AG09309 (cell line): ENCODE measurements at places on chromosomes 7 and 10.

- no peak for DNase-seq
Measured at GRCh38 chr10:87066865-87067264, 27.8 kb downstream of the GLUD1 start.

DNA sequence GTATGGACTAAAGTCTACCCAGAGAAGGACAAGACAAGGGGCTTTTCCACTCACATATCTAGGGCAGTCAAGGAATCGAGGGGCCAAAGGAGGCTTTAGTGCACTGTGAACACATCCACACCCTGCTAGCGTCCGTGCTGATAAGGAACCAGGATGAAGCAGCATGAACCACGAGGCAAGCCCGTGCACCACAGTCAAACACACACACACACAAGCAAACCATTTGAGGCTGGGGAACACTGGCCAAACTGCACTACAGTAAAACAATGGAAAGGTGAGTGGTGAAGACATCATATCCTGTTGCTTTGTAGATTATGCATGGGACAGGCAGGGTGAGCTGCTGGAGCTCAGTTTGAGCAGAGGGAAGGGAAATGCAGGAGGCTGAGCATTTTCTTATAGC lies 177.4 kb upstream of the CDCA7L start:
- DNase-seq: no peak

DNA sequence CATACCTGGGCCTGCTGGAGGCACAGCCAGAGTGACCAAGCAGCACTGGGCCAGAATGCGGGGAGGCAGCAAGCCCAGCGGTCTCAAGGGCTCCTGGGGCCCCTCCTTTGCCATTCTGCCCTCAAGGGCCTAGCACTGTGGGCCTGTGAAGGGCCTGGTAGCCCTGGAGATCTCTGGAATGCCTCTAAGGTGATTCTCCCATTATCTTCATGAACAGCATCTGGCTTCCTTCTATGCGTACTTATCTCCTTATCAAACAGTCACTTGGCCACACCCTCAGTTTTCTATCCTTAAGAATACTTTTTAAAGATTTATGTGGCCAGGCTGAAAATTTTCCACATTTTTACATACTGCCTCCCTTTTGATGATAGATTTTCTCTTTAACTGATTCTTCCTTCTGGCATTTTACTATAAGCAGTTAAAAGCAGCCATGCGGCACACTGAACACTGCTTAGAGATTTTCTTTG lies 67.5 kb upstream of the CCNY start:
- no peak for DNase-seq

- DNase-seq: no peak
Measured at GRCh38 chr7:16951483-16952080, 69.8 kb upstream of the AGR3 start.

DNA sequence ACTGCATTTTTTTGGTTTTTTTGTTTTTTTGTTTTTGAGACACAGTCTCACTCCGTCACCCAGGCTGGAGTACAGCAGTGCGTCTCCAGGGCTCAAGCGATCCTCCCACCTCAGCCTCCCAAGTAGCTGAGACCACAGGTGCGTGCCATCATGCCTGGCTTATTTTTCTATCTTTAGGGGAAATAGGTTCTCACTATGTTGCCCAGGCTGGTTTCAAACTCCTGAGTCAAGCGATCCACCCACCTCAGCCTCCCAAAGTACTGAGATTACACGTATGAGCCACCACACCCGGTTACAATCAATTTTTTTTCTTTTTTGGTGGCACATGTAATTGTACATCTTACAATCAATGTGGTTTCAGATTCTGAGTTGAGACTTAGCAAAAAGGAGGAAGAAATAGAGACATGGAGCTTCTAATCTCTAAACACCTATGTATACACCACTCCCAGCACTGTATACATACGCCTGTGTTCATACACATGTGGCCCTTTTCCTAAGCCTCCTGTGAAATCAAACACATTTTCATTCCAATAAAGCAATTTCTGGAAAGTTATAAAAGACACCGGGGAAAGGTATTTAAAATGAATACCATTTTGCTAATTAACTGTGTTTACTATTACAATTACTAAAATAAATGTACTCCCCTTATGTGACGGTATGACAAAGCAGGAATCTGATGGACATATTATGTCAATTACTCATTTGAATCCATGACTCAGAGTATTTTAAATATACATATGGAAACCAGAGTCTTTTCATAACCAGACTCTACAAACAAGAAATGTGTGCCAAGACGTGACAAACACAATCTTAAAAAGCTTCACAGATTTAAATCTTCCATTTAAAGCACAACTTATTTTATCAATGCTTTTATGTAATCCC lies 40.9 kb downstream of the SMURF1 start:
- no peak for DNase-seq

GRCh38 chr10:1762076-1762475 lies 24.8 kb upstream of the ADARB2 start:
- no peak for DNase-seq

DNA sequence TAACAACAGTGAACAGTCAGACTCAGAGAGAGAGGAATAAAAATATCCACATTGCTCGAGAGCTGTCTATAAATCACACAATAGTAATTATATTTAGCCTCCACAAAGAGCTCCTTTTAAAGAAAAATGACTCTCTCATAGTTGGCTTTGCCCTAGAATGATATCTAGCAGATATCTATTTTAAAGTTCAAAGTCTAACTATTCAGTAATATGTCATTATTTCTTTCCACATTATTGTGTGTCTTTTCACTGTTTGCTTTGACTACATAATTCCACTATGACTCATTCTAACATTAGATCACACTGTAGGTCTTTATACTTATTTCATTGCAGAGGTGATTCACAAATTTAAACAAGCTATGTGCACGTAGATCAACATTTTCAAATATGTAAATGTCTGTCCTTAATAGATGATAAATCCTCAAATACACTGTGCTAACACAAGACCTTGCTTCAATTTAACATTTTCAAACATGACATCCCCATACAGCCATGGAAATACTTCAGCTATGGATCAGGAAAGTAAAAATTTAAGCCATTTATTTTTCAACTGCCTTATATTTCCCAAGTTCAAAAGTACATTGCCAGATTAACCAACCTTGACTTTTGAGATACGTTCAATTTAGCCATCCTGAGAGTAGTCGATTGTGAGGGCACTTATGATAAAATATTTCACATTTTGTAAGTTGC lies 99.9 kb upstream of the AKR1E2 start:
- peak; percentile 50 for DNase-seq

GRCh38 chr7:158572000-158572828 lies 15.4 kb downstream of the PTPRN2 start:
- no peak for DNase-seq

- DNase-seq: no peak
Measured at GRCh38 chr7:37698276-37698675, 14.7 kb downstream of the GPR141 start.

DNA sequence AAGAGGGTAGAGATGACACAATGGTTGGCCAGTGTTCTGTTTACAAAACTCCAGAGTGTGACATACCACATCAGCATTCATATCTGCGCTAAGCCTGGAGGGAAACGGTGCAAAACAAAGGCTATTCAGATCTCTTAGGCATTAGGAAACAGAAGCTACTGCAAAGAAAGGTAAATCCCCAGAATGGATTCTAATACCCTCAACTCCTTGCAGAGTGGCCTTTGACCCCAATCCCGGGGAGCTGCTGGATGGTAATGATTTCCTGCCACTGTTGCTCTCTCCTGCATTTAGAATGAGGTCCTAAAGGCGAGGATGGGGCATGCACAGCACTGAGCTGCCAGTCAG lies 65.2 kb downstream of the AOAH start:
- DNase-seq: peak; percentile 67

GRCh38 chr10:132463333-132464255 lies 66.6 kb downstream of the PWWP2B start:
- DNase-seq: no peak

- DNase-seq: no peak
Measured at GRCh38 chr10:125355657-125356056, 195.3 kb upstream of the CTBP2 start.

- no peak for DNase-seq
Measured at GRCh38 chr7:100356416-100357068, 1.4 kb upstream of the PILRB start.

DNA sequence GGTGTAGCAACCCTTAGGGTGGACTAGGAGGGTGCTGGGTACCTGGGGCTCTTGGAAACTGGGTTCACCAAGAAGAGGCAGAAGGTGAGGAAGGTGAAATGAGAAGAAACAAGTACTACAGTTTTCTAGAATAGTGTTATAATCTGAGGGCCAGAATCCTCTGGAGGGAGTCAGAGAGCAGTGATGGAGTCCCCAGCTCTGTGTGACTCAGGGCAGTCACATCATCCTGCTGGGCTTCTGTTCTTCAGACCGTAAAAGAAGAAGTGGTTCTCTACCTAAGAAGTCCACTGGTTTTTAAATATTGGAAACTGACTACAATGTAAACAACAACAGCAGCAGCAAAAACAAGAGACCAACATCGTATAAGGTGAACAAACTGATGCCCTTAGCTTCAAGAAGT lies 197.3 kb downstream of the PRPF18 start:
- no peak for DNase-seq

- no peak for DNase-seq
Measured at GRCh38 chr7:142873281-142873784, 12.2 kb downstream of the TRPV6 start.

- DNase-seq: no peak
Measured at GRCh38 chr10:10552948-10553347, 464.7 kb upstream of the CELF2 start.
